Caudate nucleus (tissue), 63 donors: ENCODE measurements at places on chromosomes 7 and 10.

GRCh38 chr10:29412485-29412884 is 123.6 kb downstream of the LYZL1 start:
- DNase-seq = no peak

GRCh38 chr7:135966341-135967043 is 10.7 kb downstream of the MTPN start:
- no peak for DNase-seq

GRCh38 chr7:69515495-69516212 is 82.6 kb upstream of the AUTS2 start:
- DNase-seq = no peak

DNA sequence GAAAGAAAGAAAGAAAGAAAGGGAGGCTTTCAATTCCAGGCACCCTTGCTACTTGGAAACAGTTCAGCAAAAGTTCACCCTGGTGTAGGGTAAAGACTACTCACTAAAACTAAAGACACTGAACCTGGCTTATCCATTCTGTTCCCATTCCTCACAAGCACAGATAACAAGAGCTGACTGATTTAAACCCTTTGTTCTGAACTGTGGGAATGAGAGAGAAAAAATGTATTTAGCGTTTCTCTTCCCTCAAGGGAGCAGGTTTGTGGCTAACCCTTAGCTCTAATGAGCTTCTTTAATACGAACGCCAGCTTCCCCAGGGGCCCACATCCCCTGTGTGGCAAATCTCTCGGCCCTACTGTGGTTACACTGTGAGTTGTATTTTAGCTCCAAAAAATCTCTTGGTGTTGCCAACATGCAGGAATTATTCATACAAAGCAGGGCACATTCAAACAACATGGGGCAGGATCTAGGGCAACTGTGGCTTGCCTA is 23.3 kb downstream of the PRTFDC1 start:
- DNase-seq = no peak

DNA sequence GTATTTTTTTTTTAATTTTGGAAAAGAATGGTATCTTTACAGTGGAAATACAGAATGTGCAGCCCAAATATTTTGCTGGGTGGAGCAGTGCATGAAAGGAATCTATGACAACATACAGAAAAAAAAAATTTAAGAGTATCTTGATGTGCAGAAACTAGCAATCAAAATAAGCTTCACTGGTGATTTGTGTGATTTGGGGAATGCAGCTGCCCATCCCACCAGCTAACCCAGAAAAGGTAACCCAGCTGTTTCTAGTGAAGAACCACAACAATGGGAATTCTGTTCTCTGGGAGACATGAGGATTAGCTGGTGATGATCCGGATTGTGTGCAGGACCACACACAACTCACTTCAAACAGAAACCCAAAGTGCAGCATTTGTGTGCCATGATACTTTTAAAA is 375.5 kb downstream of the SEMA3D start:
- DNase-seq = no peak

DNA sequence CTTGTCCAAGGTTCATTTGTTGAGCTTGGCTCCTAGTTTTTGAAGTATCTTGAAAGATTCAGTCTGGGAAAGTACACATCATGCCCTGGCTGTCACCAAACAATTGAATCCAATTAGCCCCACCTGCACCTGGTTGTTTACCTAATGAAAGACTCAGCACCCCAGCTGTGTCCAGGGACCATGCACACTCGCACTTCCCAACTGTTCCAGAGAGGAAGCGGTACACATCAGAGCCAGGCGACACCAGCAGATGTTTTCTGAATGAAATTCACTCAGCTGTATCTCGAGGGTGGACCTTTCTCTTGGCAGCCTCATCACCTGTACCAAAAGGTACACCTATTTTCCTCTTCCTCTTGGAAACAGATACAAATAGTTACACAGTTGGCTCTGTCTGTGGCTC is 216.4 kb upstream of the LRGUK start:
- no peak for DNase-seq
